Stomach (tissue), 19 donors: ENCODE measurements at places on chromosomes 11 and 22.

- DNase-seq, result peak; percentile 91
Measured at GRCh38 chr11:77088236-77089003, 14.2 kb upstream of the OMP start.

DNA sequence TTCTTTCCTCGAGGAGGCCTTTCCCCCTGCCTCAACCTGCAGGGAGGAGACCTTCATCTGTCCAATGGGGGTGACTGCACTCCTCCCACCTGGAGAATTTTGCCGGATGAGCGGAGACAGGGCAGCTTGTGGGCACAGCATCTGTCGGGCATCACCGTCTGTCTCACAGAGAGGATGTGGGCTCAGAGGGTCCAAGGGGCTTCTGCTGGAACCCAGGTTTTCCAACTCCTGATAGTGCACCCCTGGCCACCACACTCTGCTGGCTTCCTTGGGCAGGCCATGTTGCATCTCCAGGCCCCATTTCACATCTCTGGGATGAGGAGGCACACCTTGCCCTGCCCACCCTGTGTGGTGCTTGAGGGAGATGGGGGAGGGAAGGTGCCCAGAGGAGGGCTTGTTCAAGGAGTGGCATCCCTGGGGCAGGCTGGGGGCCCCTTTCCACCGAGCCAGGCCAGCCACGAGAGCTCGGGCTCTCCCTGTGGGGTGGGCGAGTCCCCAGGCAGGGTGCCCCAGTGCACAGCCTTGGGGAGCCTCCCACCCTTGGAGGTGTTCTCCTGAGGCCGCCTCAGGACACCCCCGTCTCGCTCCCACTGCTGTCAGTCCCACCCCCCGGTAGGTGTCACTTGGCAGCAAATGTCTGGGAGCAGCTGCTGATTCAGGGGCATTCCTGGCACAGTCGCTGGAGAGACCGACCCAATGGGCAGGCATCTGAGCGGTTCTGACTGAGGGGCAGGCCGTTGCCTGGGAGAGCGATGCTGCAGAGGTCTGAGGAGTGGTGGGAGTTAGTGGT, 84.2 kb downstream of the MORC2 start:
- DNase-seq, result no peak

DNA sequence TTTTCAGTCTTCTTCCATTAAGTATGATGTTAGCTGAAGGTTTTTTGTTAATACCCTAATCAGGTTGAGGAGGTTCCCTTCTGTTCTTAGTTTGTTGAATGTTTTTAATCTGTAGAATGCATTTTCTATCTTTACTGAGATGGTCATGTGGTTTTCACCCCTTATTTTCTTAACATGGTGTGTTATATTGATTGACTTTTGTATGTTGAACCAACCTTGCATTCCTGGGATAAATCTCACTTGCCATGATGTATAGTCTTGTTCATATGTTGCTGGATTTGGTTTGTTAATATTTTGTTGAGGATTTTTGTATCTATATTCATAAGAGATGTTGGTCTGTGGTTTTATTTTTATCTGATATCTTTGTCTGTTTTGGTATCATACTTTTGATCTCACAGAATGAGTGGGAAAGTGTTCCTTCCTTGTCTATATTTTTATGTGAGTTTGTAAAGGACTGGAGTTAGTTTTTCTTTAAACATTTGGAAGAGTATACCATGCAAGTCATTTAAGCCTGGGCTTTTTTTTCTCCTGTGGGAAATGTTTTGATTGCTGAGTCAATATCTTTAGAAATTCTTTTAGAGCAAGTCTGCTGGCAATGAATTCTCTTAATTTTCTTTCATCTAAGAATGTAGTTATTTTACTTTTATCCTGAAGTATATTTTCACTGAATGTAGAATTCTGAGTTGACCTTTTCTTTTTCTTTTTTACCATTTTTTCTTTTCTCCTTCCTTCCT, 5.5 kb upstream of the P4HA3 start:
- no peak for DNase-seq

- no peak for DNase-seq
Measured at GRCh38 chr11:97123237-97123636, 733.4 kb downstream of the JRKL start.

GRCh38 chr22:29320546-29320945, 5.0 kb upstream of the RASL10A start:
- no peak for DNase-seq

DNA sequence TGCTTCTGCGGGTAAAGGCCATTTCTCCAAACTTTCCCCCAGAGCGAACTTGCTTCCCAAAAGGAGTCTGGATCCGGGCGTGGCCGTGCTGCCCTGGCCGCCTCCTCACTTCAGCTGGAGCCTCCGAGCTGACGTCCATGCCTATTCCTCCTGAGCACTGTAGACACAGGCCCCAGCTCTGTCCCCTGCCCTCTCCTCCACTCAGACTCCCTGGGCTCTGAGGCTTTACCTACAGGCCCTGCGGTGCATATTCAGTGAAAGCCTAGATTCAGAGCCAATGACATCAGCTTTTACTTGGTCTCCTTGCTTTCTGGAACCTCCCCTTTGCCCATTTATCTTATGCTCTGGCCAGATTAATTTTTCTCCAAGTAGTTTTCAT, 9.7 kb downstream of the LRP5 start:
- no peak for DNase-seq

DNA sequence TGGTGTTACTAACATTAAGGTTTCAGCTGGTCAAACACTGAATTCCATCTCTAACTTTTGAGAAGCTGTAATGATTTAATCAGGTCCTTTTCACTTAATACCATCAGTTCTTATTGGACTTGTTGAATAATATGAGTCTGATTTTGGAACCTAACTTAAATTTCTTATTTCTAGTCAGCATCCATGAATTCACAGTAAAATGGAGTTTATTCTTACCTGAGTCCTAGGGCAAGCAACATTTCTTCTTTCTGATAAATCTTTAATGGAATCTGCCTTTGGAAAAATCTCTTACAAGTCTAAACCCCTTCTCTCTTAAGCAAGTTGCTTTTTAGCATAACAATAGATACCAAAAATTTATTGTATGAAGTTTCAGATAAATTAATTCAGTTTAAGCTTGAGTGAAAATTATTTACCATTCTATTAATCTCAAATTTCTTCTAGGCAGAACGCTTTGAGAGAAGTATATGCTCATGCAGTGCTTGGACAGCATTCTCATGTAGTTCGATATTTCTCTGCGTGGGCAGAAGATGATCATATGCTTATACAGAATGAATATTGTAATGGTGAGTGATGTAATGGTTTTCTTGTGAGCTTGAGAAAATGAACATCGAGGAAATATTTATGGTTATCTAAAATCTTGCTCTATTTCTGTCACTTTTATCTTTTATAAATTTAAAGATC, 3.4 kb downstream of the WEE1 start:
- no peak for DNase-seq

DNA sequence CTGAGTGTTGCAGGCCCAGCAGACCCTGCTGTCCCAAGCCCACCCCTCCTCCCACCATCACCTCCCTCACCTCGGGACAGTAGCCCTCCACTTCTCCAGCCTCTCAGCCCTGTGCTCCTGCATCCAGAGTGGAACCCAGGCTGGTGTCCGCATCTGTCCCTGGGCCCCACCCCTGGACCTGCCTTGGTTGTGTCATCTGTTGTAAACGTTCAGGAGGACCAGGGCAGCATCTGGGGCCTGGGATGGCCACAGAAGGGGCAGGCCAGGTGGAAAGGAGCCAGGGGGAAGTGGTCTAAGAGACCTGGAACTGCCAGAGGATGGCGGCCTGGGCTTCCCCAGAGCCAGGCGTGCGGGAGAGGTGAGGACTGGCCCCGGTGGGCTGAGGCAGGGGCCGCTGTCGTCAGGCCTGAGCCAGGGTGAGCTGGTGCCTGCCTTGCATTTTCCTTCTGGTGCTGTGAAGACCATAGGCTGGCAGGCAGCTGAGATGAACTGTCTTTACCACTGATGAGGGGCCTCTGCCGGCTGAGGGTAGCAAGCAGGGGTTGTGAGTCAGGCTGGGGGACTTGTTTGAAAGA, 26.1 kb upstream of the MGAT3 start:
- DNase-seq, result no peak

DNA sequence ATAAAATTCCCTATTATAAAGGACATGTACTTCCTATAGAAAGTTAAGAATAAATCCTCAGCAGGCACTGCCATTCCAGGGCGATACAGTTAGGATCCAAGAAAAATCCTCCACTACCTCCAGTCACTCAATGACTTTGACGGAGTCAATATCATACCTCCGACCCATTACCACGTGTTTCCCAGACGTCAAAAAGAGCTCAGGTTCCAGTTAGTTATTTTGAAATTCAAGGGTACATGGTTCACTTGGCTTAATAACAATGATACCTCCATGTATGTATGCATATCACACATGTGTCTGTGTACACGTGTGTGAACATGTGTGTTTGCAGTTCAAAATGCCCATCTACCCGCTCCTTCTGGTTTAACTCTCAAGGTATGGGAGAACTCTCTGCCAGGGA, 189.2 kb downstream of the SHANK2 start:
- no peak for DNase-seq

DNA sequence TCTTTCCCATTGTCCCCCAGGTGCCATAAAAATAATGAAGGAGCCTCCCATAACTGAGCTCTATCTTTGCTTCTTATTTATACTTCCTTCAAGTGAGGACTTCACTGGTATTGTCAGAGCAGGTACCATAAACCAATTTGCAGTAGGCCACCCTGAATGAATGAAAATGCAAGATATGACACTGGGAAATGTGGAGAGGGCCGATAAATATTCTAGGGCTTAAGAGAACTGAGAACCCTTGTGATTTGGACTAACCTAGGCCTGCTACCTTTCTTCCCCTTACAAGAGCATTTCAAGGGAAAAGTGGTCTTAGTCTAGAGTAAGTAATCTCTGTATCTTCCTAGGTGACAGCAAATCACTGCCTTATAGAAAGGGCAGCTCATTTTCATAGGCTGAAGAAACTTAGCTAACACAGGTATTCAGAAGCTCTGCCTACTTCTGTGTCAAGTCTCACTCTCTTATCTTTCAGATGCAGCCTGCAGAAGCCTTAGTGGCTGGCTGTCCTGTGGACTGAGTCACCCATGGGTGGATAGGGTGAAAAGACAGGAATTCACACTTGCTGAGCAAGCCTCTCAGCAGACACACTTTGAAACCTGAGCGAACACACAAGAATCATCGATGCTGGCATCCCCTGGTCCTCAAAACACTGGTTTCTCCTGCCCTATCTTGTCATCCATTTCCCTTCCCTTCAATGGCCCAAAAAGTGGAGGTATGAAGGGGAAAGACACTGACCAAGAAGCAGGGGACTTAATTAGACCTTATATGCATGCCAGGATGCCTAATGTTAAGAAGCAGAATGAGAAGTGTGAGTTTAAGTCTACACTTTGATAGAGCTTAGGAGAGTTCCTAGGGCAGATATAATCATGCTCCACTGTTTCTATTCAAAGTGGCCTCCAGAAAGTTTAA, 15.2 kb downstream of the NRIP3 start:
- no peak for DNase-seq

- no peak for DNase-seq
Measured at GRCh38 chr22:24363243-24363642, 64.2 kb upstream of the ADORA2A start.

- no peak for DNase-seq
Measured at GRCh38 chr22:32396746-32397145, 15.3 kb downstream of the RTCB start.

DNA sequence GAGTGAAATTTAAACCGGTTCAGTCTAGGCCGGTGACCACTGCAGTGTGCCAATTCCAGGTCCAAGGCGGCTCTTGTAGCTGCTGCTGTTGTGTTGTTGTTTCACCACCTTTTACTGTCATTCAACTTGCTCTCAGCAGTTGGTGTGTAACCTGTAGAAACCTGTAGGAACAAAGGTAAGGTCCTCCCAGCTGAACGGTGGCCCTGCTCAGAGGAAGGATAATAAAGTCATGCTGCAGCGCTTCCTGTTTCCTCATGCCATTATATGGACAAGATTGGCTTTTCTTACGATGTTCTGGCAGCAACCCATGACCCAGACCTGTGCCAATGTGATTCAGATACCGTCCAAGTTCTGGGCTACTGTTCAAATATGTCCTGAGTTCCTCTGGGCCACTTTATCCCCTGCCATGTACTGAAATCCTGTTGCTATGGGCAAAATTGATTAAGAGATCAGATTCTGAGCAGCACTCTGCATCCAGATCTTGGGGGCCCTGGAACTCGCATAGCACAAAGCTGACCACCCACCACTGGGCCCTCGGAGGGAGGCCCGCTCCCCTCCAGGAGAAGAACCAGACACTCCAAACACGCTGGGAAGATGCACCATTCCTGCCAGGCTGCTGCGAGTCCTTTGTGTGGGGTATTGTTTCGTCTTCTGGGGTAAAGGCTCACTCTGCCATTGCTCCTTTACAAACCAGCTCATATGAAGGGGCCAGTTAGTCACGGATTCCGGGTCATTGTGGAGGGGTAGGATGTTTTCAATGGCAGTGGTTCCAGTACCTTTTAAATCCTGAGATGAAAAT, 13.2 kb downstream of the FAM181B start:
- DNase-seq, result no peak

GRCh38 chr22:31995807-31996206, 47.3 kb upstream of the SLC5A1 start:
- no peak for DNase-seq

GRCh38 chr11:75105462-75105925, 8.8 kb upstream of the OR2AT4 start:
- DNase-seq, result no peak

GRCh38 chr11:77309401-77310085, 8.1 kb upstream of the GDPD4 start:
- DNase-seq, result no peak

GRCh38 chr11:46686886-46687795, 13.3 kb downstream of the ARHGAP1 start:
- no peak for DNase-seq

GRCh38 chr22:30434843-30435242, 9.3 kb downstream of the MTFP1 start:
- DNase-seq, result no peak

DNA sequence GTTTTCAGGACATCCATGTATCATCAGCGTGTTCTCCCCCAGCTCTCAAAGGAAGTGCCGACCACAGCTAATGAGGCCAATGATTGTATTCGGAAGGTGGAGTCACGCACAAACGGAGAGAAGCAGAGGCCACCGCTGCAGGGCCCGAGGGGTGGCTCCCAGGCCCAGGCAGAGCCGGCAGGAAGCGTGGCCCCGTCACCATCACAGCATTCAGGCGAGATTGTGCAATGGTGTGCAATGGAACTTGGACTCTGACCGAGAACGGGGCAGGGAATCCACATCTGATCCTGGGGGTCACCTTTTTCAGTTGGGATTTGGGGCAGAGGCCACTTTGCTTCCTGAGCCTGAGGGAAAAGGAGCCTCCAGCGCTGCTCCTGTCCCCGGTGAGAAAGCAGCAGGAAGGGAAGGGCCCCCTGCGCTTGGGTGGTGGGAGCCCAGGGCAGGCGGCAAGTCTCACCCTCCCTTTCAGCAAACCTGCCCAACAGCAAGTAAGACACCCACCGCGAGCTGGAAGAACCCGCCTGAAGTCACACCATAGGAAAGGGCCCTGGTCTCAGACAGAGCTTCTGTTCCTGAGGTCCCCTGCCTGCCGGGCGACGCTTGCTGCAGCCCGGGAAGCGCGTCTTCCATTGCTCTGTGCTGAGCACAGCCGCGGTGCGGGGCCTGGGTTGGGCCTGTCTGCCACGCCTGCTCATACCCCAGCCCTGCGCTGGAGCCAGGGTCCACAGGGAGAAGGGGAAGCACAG, 1430.7 kb downstream of the BRD1 start:
- DNase-seq, result no peak

GRCh38 chr22:24067587-24068376, 56.7 kb downstream of the CABIN1 start:
- DNase-seq, result peak; percentile 50

GRCh38 chr11:60974726-60975125, 3.2 kb downstream of the CD6 start:
- DNase-seq, result no peak
